HS-27A (cell line): ENCODE measurements at places on chromosomes 1 and 21.

- no peak for DNase-seq
These were observed 25.9 kb downstream of the GIPC2 start for GRCh38 chr1:78071696-78072095.

DNA sequence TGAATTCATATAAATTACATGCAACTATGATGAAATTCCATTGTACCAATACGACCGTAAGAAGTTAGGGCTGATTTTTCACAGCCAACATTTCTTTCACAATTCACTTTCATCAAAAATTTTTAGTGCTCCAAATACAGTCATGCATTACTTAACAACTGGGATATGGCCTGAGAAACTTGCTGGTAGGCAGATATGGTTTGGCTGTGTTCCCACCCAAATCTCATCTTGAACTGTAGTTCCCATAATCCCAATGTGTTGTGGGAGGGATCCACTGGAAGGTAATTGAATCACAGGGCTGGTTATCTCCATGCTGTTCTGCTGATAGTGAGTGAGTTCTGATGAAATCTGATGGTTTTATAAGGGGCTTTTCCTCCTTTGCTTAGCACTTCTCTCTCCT lies 244.4 kb downstream of the AKT3 start:
- DNase-seq, result no peak

GRCh38 chr1:109912214-109912861 lies 1.7 kb downstream of the CSF1 start:
- DNase-seq, result no peak

- DNase-seq, result peak; percentile 30
These were observed 428 bp downstream of the POGZ start for GRCh38 chr1:151458802-151459330.

DNA sequence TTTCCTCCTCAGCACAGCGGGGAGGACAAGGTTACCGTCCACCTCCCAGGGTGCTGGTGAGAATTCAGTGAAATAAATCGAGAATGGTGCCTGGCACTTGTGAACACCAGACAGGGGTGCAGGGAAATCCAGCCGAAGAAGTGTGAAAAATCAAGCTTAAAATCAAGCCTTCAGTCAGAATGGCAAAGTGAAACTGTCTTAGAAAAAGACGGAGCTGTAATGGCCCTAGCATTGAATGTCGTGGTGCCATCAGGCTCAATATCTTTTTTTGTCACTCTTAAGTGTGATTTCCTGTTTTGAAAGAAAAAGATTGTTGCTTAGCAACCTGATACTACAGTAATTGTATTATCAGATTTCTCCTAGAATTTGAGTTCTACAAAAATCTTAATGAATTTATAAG lies 22.1 kb downstream of the EDARADD start:
- no peak for DNase-seq

- peak; percentile 8 for DNase-seq
These were observed 6.6 kb upstream of the NUP133 start for GRCh38 chr1:229514578-229515275.

- DNase-seq, result no peak
These were observed 67.6 kb upstream of the PDE4B start for GRCh38 chr1:65725064-65725463.

- DNase-seq, result no peak
These were observed 14.5 kb upstream of the CFAP298 start for GRCh38 chr21:32626621-32627196.

DNA sequence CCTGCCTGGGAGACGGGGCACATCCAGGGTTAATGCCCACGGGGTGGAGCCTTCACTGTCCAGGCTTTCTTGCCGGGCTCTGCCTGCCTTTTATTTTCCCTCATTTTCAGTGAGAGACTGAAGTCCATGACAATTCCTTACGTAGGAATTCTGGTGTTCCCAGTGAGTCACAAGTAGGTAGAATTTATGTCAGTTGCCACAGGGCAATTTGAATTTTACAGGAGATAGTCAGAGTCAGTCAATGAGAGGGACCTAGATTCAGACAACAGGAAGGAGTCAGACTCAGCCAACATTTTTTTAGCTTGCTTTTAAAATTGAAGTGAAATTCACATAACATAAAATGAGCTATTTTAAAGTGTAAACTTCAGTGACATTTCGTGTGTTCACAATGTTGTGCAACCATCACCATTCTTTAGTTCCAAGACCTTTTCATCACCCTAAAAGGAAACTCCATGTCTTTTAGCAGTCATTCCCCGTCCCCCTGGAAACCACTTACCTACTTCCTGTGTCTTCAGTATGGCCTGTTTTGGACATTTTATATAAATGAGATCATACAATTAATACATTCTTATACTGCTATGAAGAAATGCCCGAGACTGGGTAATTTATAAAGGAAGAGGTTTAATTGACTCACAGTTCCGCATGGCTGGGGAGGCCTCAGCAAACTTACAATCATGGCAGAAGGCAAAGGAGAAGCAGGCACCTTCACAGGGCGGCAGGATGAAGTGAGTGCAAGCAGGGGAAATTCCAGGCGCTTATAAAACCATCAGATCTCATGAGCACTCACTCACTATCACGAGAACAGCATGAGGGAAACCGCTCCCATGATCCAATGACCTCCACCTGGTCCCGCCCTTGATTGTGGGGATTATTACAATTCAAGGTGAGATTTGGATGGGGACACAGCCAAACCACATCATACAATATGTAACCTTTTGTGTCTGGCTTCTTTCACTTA lies 14.6 kb downstream of the AJAP1 start:
- DNase-seq, result no peak

GRCh38 chr1:97893844-97894243 lies 27.0 kb downstream of the DPYD start:
- no peak for DNase-seq

GRCh38 chr1:47561523-47562007 lies 123.7 kb downstream of the FOXD2 start:
- DNase-seq, result no peak

DNA sequence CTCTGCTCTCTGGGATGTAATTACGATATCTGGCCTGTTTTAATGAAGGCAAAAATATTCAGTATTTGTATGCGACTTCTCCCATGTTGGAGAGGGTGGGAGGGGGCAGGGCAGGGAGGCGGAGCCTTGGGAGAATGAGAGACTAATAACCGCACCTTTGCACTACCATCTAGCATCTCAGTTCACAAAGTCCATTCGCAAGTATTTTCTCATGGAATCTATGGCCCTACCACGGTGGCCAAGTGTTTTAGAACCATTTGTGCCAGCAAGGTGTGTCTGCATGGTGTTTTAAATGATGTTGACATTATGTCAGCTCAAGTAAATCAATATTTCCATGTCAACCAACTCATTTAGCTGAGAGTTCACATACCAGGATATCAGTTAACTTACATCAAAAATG lies 14.3 kb upstream of the BLACAT1 start:
- DNase-seq, result no peak

DNA sequence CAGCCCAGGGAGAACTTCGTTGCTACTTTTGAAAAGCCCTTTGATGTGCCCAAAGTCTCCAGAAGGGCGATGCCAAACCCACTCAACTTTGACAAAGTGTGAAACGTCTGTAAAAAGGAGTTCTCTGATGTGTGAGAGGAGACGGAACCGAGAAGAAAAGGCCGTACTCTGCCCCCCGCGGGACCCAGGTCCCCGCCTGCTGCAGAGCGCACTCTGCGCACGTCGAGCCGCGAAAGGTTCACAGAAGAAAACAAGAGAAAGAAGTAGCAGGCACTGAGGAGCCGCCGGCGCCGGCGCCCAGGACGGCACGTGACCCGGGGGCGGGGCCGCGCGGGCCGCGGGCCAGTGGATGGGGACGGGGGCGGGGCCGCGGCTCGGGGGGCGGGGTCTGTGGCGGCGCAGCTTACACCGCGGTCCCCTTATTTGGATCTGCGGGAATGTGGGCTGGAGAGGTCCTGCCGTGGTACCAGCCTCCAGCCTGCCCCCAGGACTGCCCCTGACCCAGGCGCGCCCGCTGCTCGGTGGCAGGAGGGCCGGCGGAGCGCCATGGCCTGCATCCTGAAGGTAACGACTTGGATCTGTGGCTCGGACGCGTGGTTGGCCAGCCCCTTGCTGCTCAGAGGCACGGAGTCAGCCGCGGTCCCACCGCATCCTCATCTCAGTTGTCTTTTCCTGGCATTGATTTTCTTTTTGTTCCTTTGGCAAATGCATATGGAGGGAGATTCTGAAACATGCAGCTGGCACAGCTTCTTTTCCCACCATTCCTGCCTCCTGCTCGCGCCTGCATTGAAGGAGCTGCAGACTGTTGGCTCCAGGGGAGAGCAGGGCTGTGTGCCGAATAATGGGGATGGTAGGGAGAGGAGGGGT lies at the start of gene ST6GALNAC3:
TSS of gene ST6GALNAC3 (plus strand) at position 426 of the 867 bp plus-strand sequence.
- DNase-seq, result no peak

DNA sequence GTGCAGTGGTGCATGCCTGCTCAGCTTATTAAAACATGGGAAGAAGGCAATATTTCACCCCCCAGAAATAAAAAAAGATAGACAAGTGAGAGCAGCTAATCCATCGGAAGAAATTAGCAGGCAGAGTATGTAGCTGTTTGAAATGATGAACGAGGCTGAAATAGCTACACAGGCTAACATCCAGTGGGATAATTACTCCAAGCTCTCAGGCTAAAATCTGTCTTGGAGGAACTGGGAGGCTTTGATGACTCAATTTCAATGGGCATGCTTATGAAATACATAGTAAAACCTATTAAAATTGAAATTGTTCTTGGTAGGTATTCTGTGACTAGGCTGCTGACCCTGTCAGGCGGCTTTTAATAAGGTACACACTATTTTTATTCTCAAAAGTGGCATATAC lies 84.1 kb upstream of the RRP15 start:
- no peak for DNase-seq

GRCh38 chr1:106700211-106700610 lies 356.3 kb upstream of the PRMT6 start:
- DNase-seq, result no peak

GRCh38 chr1:218616681-218617080 lies 271.5 kb downstream of the TGFB2 start:
- no peak for DNase-seq

- no peak for DNase-seq
These were observed 80.4 kb downstream of the RUNX1 start for GRCh38 chr21:34968414-34969333.

DNA sequence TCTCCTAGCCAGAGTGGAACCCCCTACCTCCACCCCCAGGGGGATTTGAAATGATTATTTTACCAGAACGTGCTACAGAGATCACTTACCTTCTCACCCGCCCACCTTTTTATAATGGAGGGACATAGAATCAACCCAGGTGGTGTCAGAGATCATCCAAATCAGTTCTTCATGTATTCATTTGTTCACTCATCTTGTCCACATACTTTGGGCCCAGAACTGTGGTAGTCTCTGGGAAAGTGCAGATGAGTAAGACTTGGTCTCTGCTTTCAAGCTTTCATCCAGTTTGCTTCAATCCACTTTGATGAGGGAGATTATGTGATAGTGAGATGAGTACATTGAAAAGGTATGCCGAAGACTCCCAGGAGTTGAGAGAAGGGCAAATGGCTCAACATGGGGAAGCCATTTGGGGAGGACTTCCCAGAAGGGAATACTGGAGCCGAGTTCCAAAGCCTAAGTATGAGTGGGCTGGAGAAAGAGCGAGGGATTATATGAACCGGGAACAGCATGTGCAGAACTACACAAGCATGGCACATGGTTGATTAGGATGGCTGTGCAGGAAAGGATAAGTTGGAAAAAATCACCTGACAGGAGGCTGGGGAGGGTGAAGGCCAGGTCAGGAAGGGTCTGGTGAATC lies 1.9 kb downstream of the FGGY start:
- no peak for DNase-seq

DNA sequence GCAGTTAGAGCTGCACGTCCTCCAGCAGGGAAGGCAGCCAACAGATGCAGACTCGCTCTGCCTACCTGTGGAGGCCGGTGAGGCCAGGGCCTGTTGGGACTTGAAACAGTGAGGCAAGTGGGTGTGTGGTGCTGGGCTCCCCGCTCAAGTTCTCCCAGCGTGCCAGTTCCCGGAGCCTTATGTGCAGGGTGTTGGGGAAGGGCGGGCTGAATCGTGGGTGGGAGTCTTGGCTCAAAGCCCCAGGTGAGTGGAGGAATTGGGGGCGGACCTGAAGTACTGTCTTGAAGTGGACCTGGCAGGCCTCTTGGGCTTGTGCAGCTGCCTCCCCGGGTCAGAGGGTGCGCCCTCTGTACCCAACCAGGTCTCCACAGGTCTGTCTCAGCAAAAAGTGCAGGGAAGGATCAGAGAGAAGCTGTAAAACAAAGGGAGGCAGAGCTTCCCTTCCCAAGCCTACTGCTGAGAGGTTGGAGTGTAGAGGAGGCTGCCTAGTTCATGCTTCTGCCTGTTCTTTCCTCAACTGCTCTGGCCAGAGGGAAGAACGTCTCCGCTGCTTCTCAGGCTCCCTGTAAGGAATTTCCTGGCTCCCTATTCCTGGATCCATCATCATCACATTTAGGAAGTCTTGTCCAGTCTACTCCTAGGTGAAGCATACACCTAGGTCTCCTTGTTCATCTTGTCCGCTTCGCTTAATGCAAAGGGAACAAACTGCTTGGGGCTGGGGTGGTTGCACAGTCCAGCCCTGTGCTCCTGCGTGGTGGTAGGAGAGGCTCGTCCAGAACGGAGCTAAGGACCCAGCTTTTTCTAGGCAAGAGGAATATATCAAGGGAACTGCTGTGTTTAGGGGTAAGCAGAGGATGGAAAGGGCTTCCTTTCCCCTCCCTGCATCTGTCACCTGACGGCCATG lies 14.9 kb downstream of the UTP11 start:
- no peak for DNase-seq

DNA sequence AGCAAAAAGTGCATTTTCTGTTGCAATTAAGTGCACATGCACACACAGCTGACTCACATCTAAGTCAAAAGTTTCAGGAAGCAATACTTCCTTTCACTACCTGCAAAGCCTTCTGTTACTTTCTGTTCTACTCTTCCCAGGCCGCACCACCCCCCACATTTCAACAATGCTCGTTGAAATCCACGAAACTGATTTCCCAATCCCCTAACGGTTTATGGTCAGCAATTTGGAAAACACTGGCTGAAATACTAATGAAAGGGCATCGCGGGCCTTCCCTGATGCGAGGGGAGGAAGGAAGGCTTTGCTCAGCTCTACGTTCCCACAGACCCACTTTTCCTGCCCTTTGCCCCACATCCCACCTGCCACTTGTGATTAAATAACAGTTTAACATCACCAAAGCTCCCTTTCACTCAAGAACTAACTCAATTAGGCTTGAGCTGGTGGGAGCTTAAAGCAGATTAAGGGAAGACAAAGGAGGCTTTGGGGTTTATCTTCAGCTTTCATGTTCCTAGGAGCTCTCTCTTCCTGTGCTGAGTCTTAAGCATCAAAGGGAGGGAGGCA lies 243.2 kb upstream of the RAB4A start:
- DNase-seq, result no peak
